ENCODE measurements at places on chromosomes 7 and 10. TPM values are rescaled to one million over a fixed set of nuclear protein-coding genes. Genes with fewer than 3 reads are reported as not detected.

DNA sequence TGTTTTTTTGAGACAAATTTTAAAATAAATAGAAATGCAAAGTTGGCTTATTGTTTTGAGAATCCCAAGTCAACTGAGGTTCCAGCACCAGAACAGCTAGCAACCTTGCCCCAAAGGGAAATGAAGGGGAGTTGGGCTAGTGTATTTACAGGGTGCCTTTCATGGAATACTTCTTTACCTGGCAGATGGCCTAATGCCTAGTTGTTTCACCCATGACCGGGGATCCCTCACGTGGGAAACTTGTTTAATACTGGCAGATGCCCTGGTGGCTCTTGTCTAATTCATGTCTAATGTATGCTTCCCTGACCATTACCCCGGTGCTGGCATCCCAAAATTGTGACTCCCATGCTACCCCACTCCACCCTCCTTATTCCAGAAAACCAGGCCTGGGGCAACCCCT, 861.1 kb upstream of the ZWINT start:
- no peak overlapping the region for H3K4me3 ChIP-seq
- no peak for DNase-seq
- H3K4me1 ChIP-seq = no peaks in the 10 kb centered on the region
- peaks cover 10% of the 10 kb centered on the region for H3K27me3 ChIP-seq
- H3K36me3 ChIP-seq = no peaks in the 10 kb centered on the region
- no peak overlapping the region for H3K27ac ChIP-seq

DNA sequence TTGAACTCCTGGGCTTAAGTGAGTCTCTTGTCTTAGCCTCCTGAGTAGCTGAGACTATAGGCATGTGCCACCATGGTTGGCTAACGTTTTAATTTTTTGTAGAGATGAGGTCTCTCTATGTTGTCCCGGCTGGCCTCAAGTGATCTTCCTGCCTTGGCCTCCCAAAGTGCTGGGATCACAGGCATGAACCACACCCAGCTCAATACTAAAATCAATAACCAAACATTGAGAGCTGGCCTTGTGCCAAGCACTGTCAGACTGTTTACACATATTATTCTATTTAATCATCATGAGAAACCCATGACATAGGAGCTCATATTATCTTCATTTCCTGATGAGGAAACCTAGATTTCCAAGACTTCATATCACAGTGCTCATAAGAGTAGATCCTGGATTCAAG, 251.2 kb downstream of the BAMBI start:
- no peaks in the 10 kb centered on the region for H3K27me3 ChIP-seq
- H3K4me3 ChIP-seq = no peak overlapping the region
- H3K27ac ChIP-seq = no peak overlapping the region

EFCAB10 gene
- total RNA-seq = not detected

DNA sequence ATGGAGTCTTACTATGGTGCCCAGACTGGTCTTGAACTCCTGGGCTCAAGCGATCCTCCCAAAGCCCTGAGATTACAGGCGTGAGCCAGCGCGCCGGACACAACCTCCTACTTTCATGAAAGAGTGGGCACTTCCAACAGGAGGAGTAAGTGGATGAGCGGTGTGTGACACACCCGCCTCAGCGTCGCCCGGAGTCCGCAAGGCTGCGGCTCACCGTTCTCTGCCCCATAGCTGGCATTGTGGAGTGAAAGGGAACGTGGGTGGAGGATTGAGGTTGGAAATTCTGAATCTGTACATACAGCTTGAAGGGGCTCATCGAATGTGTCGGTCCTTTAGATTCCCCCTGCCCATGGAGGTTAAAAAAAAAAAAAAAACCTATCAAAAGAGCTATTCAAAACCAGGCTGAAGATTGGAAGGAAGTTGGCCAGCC, 524 bp upstream of the PRXL2A start:
- H3K4me1 ChIP-seq = peaks cover 25% of the 10 kb centered on the region
- peak overlapping the region; percentile 69 for H3K4me3 ChIP-seq
- DNase-seq = no peak
- H3K36me3 ChIP-seq = peaks cover 8% of the 10 kb centered on the region
- H3K27ac ChIP-seq = no peak overlapping the region

FAM241B gene
- total RNA-seq = 7.5 TPM

All from MCF 10A (cell line).